ENCODE measurements at places on chromosomes 12 and 14.

DNA sequence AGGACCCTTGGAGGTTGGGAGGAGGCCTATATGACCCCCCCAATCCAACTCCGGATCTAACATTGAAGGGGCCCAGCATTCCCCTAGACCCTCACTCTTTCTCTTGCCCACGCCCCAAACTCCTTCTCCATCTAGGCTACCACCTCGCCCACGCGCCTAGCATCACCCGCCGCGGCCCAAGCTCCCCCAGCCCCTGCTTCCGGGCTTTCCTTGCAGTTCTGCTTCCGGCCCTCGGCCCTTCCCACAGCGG lies 445 bp downstream of the CERS5 start:
- no peak for DNase-seq

GRCh38 chr12:68609998-68610369 lies 715 bp upstream of the RAP1B start:
- peak; percentile 86 for DNase-seq

- DNase-seq: no peak
These were observed 60.7 kb upstream of the MAP1LC3B2 start for GRCh38 chr12:116498471-116498870.

GRCh38 chr12:47889040-47889439 lies 15.8 kb downstream of the VDR start:
- DNase-seq: peak; percentile 59

DNA sequence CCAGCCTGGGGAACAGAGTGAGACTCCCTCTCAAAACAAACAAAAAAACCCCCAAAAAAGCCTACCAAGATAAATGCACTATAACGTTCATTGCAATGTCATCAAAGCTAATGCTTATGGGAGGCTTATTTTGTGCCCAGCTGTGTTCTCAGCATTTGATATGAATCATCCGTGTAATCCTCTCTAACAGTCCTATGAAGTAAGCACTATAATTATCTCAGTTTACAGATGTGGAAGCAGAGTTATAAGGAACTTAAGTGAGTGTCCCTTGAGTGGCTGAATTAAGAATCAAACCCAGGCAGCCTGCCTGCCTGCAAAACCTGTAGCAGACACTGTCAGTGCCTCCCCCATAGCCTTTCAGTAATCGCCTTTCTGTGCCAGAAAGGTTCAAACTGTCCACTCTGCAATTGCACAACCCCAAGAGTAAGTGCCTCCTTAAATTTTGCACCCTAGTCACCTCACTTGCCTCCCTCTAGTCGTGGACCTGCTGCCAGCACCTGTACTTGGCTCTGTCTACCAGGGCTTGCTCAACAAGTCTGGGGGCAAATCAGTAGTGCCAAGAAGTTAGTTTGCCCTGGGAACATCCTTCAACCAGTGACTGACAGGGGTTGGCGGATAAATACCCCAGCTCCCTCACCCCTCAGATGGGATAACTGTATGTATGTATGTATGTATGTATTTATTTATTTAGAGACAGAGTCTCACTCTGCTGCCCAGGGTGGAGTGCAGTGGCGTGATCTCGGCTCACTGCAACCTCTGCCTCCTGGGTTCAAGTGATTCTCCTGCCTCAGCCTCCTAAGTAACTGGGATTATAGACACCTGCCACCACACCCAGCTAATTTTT lies 23.8 kb upstream of the PPP1CC start:
- peak; percentile 66 for DNase-seq

GRCh38 chr14:81275305-81276072 lies 54.7 kb upstream of the GTF2A1 start:
- no peak for DNase-seq

DNA sequence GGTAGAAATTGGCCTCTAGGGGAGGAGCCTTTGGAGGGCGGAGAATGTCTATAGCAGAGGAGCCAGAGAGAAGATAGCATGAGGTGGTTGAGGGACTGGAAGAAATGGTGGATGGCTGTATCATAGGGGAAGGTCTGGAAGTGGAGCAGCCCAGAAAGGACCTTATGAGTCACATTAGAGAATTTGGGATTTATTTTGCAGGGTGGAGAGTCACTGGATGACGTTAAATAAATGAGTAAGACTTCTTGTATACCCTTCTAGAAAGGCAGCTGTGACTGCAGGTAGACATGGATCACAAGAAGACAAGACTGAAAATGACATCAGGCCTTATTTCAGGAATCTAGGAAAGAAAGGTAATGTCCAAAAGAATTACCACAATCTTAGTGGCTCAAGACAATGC lies 208.2 kb upstream of the TMTC1 start:
- DNase-seq: no peak

All from OCI-M1 (cell line).